ENCODE measurements at places on chromosomes 16 and 17. TPM values are rescaled to one million over a fixed set of nuclear protein-coding genes. Genes with fewer than 3 reads are reported as not detected.

Gene KRTAP9-3
- polyA plus RNA-seq, result not detected

Gene CCDC144A
- polyA plus RNA-seq, result 0.44 TPM

DNA sequence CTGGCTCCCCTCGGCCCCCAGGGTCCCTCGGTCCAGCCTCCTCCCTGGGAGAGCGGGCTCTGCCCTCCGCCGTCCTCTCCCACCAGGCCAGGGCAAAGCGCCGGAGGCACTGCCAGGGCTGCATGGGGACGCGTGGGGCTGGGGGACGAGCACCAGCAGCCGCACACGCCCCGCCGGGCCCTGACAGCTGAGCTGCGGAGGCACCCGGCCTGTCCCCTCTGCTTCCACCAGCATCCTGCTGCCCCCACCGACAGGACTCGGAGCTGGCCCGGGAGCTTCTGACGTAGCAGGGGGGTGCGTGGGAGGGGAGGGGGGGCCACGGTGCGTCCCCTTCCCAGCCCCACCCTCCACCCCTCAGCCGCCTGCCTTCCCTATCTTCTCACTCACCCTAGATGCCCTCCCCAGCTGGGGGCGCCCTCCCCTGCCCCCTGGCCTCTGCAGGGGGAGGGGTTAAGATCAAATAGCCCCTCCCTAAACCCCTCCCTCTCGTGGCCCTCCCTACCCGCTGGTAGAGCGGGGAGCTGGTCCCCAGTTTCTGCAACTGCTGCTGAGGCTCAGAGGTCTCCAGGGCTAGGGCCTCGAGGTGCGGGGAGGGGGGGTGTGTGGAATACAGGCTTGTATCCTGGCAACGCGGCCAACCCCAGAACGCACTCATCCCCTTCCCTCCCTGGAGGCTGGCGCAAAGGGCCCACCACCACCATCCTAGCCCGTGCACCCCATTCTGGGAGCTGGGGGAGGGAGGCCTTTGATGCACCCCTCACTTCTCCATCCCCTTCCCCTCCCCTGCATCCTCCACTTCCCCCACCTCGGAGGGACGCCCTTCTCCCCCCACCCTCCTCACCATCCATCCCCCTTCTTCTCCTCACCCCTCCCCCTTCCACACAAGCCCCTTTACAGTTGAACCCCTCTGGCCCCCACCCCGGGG, 1.0 kb downstream of the SRCIN1 start:
- peak; percentile 87 for DNase-seq

DNA sequence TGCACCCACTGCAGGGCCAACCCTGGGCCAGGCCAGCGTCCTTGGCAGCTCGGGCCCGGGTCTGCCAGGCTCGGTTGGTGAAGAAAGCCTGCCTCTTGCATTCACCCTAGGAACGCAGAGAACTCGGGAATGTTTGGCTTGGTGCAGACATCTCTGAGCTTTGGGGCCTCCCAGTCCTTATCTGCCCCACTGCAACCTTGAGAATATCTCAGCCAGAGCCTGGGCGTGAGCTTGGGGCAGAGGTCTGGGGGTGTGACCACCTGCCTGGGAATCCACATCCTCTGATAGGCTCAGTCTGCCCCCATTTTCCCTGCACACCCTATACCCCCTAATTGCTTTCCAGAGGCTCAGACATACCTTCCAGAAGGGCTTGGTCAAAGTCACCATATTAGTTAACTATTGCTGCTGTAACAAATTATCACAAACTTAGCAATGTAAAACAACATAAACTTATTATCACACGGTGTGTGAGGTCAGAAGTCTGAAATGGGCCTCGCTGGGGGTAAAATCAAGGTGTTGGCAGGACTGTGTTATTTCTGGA, 30.7 kb upstream of the ZNF423 start:
- peak; percentile 6 for DNase-seq

DNA sequence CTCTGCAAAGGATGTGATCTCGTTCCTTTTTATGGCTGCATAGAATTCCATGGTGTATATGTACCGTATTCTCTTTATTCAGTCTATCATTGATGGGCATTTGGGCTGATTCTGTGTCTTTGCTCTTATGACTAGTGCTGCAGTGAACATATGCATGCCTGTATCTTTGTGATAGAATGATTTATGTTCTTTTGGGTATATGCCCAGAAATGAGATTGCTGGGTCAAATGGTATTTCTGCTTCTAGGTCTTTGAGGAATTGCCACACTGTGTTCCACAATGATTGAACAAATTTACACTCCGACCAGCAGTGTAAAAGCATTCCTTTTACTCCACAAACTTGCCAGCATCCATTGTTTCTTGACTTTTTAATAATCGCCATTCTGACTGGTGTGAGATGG, 60.2 kb upstream of the ADORA2B start:
- no peak for DNase-seq

DNA sequence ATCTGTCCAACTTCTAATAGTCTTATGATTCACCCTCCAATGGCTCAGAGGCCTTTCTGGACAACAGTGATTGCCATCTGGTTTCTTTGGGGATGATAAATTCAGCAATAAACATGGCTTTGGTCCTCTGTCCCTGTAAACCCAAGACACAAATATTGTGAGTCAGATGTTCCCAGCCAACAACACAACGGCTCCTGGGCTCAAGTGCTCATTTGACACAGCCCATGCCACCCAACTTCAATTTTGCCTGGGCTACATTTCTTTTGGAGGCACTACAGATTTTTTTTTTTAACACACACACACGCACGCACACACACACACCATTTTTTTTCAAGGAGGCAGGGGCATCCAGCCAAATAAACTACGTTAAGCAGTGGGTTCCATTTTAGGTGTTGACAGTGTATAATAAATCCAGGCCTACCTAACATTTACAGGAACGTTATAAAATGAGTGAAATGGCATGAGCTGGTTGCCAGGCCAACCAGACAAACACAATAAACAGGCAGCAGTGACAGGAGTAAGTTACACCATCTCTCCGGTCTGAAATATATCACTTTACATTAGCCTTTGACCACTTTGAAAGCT, 939.9 kb upstream of the SOX9 start:
- DNase-seq, result no peak

Measured in K562 (cell line).